ENCODE measurements at places on chromosomes 1 and 21.

DNA sequence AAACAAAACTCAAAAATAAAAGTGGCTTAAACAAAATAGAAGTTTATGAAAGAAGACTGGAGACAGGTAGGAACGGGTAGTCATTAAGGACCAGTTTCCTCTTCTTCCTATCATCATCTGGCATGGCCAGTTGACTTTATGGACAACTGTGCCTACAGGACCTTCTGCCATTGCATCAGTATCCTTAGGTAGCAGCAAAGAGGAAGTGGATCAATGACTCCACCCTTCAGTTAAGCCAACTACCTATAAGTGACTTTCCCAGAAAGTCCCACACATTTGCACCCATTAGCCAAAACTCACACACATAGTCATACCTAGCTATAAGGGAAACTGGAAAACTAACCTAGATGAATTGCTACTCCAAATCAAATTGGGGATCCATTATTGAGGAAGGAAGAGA, 51.7 kb downstream of the RASAL2 start:
- DNase-seq, result no peak

DNA sequence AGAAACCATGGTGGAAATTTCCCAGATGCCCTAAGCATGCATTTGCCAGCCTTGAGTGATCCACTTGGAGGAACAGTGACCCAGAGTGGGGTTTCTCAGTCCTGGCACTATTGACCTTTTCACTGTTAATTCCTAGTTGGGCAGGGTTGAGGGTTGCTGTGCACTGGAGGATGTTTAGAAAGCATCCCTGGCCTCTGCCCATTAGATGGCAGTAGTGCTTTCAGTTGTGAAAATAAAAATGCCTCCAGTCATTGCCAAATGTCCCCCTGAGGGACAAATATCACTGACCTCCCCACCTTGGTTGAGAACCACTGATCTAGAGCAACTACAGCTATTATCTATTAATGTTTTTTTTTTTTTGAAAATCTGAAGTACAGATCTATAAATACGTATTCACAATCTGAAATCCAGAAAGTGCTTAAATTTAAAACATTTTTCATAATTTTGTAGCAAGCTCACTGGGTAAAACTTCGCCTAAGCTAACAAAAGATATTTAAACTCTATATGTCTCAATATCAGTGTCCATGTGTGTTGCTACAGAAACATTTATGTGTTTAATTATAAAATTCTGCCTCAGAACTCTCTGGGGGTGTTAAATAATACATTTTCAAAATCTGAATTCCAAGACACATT, 27.3 kb downstream of the F3 start:
- DNase-seq, result peak; percentile 17

- no peak for DNase-seq
These were observed 5.2 kb downstream of the H6PD start for GRCh38 chr1:9239622-9240401.

GRCh38 chr1:91123773-91124172, 101.9 kb upstream of the ZNF644 start:
- no peak for DNase-seq

DNA sequence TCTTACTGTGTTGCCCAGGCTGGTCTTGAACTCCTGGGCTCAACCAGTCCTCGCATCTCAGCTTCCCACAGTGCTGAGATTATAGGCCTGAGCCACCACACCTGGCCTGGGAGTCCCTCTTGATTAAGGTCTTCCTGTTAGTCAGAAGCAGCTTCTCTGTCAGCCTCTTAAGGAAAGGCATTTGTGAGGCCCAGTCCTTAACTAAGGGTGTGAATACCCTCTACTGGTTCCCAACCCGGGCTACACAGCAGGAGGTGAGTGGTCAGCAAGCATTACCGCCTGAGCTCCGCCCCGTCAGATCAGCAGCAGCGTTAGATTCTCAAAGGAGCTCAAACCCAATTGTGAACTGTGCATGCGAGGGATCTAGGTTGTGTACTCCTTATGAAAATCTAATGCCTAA, 117.2 kb downstream of the DYRK1A start:
- DNase-seq, result no peak

DNA sequence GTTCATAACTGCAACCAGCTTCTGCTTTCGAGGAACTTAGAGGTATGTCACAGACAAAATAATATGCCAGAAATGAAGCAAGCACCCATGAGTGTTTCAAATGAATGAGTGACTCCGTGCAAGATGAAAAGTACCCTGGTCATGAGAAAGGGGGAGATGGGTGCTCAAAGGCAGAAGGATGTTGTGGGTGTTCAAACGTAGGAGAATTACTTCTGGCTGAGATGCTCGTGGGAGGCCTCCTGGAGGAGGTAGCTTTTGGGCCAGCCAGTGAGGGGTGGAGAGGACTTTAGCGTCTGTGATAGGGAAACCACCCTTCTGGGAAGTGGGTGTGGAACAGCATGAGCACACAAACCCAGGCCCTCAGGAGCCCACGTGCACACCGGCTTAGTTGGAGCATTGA, 113.8 kb downstream of the SYF2 start:
- DNase-seq, result no peak

- DNase-seq, result no peak
These were observed 72.3 kb downstream of the TNFSF4 start for GRCh38 chr1:173134800-173135199.

- no peak for DNase-seq
These were observed 25.6 kb downstream of the SEC16B start for GRCh38 chr1:177944016-177944949.

- no peak for DNase-seq
These were observed 6.9 kb downstream of the MAPKAPK2 start for GRCh38 chr1:206691604-206692003.

- DNase-seq, result no peak
These were observed 28.7 kb downstream of the IFI44 start for GRCh38 chr1:78678324-78678723.

DNA sequence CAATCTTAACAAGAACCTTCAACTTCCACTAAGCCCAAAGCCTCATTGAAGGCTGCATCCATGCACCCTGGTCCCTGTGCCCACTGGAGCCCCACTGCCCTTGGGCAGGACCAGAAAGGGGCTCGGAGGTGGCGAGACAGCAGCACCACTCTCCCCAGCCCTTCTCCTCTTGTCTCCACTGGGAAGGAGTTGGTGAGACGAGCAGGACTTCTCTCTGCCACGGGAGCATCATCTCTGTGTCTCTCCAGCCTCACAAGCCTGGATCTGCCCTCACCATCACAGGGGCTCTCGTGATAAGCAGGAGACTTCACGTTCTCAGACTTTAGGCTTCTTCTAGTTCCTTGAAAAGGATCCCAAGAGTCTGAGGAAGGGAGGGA, 7.2 kb upstream of the ETV3L start:
- DNase-seq, result no peak

GRCh38 chr1:89754518-89754917, 66.3 kb upstream of the LRRC8D start:
- DNase-seq, result no peak

DNA sequence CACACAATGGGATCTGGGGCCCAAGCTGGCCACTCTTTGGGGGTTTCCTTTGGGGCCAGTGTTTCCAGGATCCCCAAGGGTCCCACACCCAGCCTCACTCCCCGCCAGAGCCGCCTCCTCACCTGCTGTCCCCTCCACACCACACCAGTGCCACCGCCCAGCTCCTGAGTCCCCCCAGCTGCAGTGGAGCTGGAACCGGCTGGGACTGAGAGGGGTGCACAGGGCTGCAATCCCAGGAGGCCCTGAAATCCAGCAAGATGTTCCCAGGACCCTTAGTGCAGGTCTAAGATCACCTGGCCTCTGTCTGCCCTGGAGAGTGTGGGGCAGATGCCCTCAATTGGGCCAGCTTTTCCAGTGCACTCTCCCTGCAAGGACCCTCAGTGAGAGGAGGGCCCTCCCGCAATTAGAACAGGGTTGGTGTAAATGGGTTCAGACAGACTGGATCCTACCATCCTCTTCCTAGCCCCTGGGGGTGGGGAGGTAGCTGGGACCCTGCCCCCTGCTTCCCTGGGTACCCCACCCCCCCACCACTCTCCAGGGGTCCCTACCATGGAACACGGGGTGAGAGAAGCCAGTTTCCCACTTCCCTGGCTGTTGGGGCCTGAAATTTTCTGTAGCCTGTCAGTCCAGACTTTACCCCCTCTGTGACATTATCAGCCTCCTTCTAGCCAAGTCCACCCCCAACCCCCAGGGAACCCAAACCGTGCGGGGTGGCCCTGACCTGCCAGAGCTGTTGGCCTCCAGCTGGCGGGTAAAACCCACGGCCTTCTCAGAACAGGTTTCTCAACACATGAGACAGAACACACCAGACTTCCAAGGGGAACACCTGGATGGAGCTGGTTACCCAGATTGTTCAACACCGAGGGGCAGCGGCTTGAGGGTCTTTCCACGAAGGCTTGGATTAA, 7.0 kb downstream of the KRTAP10-12 start:
- no peak for DNase-seq

- DNase-seq, result no peak
These were observed 387.1 kb downstream of the OMA1 start for GRCh38 chr1:58159434-58159830.

DNA sequence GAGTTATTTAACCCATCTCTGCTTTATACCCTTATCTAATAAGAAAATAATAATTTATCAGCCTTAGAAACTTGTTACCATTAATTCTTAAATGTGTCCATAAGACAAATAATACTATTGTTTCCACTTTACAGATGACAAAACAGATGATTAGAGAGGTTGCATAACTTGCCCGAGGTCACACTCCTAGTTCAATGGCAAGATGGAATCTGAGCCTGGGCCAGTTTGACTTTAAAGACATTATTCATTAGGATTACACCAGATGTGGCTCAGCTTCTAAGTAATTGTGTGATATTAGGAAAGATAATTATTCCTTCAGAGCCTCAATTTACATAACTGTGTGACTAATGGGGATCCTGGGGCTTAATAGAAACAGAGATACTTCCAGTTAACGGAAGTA, 42.3 kb upstream of the KCNK2 start:
- no peak for DNase-seq

DNA sequence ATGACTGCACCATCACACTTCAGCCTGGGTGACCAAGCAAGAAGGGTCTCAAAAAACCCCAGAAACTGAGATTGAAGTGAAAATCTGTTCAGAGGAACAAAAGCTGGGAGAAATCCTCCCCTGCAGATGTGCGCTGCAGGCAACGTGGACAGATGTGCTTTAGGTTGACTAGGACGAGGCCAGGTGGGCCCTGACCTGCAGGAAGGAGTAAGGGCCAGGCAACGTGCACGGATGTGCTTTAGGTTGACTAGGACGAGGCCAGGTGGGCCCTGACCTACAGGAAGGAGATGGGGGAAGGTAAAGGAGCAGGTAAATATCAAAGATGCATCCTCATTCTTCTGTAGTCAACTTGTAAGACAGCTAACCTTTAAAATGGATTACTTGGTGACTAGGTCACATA, 2.5 kb upstream of the KRTAP12-1 start:
- no peak for DNase-seq

- no peak for DNase-seq
These were observed 52.7 kb upstream of the CXADR start for GRCh38 chr21:17460094-17460493.

Data from BE2C (cell line).